ENCODE measurements at places on chromosomes 2 and 18.

DNA sequence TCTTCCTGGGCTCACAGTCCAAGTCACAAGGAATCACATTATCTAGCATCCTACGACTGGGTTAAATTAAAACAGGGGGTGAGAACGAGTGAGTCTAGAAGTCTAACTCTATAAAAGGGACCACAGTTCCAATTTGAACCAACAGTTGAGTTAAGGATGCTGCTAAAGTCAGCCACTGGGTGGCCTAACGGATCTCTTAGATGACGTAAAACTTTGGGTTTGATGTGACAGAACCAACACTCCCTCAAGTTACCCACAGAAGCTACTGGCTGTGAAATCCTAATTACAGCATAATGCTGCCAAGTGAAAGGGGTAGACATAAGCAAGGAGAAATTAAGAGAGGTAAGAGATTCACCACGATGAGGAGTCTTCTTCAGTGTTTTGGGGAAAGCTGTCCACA lies 32.7 kb upstream of the RUFY4 start:
- DNase-seq, result no peak

DNA sequence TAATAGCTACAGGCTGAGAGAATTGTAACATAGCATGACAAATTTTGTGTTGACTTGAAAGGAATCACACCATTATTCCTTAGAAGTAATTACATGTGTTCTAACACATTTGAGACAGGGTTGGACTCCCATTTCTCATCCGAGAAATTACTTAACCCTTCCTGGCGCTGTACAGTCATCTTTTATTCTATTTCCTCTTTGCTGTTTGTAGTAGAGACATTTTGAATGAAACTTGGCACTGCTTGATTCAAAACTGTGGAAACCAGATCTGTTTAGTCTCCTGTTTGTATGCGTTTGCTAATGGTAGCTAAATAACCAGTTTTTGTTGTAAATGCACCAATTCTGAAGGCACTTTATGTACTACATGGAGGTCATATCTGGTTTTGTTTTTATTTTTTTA lies 231.9 kb downstream of the ALPK2 start:
- no peak for DNase-seq

DNA sequence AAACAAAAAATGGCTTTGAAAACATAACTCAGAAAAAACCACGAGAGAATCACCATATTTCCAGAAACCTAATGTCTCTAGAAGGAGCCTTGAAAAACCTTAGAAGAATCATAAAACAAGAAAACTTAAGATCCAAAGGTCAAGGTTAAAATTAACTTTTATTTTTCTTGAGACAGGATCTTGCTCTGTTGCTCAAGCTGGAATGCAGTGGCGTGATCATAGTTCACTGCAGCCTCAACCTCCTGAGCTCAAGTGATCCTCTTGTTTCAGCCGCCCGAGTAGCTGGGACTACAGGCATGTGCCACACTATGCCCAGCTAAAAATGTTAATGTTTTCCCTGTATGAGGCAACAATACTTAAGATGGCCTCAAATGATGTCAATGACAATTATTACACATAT lies 254.2 kb upstream of the SESTD1 start:
- DNase-seq, result no peak

DNA sequence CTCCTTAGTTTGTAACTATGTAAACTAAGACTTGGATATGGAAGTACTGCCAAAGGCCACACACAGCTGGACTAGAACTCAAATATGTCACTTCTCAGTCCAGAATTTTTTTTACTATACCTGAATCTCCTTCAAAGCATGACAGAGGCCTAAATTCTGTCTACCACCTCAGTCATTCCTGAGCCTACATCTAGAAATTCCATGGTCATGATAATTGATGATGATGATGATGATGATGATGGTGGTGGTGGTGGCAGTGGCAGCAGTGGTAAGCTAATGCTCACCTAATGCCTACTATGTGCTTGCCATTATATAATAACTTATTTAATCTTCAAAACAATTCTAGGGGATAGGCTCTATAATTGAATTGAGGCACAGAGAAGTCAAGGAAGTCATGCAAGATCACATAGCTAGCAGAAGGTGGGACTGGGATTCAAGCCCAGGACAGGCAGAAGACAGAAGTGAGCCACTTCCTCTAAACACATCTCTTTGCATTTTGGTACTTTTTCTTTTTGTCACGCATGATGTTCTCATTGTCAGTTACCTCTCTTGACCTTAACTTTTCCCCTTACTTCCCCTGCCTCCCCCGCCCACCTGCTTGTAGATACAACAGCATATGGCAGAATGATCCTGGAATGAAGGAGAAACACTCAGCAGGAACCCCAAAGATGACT lies 539.3 kb downstream of the TNS1 start:
- DNase-seq, result no peak

GRCh38 chr2:179412112-179412511 lies 147.5 kb upstream of the SESTD1 start:
- DNase-seq, result no peak

DNA sequence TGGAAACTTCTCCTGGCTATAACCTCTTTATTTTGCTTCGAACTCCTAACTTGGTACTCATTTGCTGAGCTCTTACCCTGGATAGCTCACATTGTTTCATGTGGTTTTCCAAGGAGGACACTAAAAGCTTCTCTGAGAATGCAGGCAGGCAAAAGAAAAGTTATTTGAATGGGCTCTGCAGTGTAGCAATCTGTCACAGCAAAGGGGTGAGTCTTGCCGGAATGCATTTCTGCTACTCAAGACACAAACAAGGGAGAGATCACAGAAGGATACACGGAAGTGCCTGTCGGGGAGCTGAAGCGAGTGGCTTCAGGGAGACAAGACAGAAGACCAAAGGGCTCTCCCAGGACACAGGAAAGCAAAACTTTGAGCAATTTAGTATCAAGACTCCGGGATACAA lies 265.4 kb downstream of the SS18 start:
- no peak for DNase-seq

DNA sequence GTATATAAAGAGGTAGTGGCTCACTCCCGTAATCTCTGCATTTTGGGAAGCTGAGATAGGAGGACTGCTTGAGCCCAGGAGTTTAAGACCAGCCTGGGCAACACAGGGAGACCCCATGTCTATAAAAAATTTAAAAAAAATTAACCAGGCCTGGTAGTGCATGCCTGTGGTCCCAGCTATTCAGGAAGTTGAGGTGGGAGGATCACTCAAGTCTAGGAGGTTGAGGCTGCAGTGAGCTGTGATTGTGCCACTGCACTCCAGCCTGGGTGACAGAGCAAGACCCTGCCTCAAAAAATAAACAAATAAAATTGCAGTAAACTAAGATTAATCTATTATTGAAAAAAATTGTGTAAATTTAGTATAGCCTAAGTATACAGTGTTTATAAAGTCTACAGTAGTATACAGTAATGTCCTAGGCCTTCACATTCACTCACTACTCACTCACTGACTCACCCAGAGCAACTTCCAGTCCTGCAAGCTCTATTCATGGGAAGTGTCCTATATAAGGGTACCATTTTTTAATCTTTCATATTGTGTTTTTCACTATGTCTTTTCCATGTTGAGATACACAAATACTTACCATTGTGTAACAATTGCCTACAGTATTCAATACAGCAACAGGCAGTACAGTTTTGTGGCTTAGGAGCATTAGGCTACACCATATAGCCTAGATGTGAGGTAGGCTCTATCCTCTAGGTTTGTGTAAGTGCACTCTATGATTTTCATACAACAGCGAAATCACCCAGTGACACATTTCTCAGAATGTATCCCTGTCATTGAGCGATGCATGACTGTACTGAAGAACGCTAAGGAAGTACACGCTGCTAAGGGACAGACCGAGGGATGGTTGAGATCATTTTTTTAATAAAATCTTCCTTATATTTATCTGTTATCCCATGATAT lies 10.4 kb upstream of the MAP4K3 start:
- no peak for DNase-seq

DNA sequence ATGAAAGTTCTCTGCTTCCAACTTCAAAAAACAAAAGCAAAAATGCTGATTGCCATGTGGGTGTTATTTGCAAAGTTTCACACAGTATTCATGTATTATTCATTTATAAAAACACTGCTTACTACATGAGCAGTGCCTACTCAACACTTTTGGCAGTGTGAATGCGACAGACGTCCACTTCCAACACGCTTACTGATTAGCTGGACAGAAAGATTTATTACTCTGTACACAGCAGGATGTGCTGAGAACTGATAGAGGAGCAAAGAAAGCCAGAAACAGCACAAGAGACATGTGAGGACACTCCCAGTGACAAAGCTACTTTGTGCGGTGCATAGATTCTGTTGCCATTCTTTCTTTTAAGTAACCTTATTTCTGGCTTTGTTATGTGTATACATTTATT lies 258.8 kb downstream of the DLGAP1 start:
- DNase-seq, result no peak

DNA sequence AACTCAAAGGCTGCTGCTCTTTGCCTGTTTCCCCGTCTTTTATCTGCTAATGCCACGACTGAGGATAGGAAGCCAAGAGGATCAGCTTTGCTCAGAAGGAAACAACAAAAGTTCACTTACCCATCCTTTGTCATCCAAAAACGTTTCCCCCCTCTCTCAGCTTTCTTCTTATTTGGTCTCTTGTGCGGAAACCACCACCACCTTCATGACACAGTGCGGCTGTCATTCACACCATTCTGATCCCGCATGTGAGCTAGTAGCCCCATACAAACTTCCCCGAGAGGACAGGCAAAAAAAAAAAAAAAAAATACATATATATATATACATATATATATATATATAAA lies 656 bp downstream of the LRRTM4 start:
- no peak for DNase-seq

DNA sequence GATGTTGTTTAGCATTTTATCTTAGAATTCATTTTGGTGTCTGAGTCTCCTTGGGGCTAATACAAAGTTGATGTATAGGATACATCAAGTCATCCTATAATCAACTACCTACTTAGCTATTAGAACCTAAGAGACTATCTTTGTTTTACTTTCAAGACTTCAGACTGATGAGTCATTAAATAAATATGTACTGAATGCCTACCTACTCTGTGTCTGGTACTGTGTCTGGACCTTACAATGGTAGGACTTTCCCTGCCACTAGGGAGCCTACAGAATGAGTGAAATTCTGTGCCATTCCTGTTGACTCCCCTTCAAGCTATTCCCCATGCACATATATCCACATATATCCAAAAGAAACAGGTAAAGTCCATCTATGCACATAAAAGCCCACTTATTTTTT lies 114.5 kb downstream of the ERBB4 start:
- DNase-seq, result no peak

- no peak for DNase-seq
Observed at GRCh38 chr2:71742953-71743601, 289.7 kb downstream of the DYSF start.

DNA sequence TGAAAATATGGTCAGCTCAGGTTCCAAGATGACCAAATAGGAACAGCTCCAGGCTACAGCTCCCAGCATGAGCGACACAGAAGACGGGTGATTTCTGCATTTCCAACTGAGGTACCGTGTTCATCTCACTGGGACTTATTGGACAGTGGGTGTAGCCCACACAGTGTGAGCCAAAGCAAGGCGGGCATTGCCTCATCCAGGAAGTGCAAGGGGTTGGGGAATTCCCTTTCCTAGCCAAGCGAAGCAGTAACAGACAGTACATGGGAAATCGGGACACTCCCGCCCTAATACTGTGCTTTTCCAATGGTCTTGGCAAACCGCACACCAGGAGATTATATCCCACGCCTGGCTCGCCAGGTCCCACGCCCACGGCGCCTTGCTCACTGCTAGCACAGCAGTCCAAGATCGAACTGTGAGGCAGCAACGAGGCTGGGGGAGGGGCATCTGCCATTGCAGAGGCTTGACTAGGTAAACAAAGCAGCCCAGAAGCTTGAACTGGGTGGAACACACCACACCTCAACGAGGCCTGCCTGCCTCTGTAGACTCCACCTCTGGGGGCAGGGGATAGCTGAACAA lies 57.5 kb downstream of the WDPCP start:
- DNase-seq, result no peak

DNA sequence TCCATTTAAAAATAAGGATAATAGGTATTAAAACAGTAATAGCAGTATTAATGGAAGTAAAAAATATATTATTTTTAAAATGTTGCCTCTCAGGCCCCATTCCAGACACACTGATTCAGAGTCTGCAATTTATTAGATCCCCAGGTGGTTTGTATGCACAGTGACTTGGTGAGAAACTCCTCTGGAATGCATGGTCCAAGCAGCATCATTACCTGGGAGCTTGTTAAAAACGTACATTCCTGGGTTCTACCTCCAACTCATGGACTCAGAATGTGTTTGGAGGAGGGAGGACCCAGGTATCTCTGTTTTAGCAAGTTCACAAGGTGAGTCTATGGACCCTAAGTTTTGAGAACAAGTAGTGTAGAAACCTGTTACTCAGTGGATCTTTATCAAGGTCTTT lies 95.6 kb downstream of the ITGA4 start:
- DNase-seq, result no peak

- no peak for DNase-seq
Observed at GRCh38 chr2:74010087-74010541, 25.4 kb downstream of the TET3 start.

DNA sequence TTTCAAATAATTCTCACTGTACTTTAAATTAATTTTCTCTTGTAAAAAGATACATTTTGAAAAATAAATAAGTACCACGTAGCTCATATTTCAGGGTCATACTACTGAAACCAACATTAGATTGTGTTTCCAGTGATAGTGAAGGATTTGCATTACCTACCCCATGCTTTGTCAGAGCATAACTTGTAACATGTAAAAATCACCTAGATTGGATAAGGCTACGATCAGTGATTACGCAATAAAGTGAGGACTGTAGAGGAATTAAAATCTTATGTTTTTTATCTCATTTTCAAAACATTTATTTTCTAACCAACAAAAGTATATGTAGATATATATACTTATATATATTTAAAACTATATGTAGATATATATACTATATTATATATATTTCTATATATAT lies 89.4 kb upstream of the VRK2 start:
- DNase-seq, result no peak

- no peak for DNase-seq
Observed at GRCh38 chr18:58496937-58497336, 132.0 kb downstream of the ALPK2 start.

DNA sequence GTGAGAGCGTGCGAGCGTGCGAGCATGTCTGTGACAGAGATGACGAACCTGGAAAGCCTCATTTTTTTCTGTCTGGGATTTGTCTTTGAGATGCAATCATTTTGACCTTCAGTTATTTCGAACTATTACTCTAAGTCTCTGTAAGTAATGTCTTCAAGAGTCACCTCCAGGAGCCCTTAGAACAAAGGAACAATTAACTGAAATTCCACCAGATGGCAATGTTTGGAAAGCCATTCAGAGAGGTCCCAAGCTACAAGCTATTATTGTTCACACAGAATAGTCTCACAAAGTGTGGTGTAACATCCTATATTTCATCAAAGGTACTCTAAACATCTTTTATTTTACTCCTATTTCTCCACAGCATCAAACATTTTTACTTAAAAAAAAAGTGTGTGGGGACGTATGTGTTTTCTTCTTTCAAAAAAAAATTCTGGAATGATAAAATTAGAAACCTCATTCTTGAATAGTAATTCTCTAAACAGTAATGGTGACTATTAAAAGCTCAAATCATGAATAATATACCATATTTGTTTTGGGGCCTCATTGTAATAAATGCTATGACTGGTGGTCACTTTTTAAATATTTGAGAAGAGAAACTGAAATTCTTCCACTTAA lies 35.1 kb upstream of the MAPRE2 start:
- DNase-seq, result no peak
